ENCODE measurements at places on chromosomes 12 and 14.
A peak's percentile ranks its signal among the peaks of the same experiment; 100 is the strongest.

DNA sequence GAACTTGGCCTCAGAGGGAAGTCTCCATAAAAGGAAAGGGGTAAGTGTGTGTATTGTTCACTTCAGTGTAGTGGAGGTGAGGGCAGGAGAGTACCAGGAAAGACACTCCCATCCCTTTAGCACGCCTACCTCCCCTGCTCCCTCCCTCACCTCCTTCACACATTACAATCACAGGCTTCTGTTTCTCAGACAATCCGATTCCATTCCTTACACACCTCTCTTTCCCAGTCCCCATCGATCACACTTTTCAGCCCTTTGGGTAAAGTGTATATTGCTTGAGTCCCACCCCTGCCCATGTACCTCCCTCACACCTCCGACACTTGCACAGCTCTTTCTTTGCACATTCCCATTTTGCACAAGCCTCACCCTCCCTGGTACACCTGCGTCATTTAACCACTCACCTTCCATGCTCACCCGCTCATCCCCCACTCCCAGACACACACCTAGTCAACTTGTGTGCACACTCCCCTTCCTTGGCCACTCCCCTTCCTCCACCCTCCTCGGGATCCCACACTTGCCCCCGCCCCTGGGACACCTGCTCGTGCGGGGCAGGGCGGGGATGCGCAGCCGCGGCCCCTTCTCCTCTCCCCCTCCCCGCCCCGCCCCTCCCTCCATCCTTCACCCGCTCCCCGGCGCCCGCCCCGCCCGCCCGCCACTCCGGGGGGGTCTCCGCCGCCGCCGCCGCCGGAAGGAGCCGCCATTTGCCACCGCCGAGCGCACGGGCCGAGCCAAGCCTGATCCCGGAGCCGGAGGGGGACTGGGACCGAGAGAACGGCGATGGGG, at the start of gene MARCHF9:
MARCHF9 (plus strand) TSS at position 693 of the 783 bp plus-strand sequence. CDS start 426 bp downstream, outside the sequence.
- DNase-seq, result no peak

DNA sequence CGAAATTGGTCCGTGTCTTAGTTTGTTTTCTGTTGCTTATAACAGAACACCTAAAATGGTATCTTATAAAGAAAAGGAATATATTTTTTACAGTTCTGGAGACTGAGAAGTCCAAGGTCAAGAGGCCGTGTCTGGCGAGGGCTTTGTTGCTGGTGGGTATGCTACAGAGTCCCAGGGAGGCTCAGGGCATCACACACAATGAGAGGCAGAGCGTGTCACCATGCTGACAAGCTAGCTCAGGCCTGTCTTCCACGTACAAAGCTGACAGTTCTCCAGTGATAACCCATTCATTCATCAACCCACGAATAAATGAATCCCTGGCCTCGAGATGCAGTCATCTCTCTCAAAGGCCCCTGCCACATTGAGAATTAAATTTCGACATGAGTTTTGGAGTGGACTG, 56.7 kb upstream of the AEBP2 start:
- no peak for DNase-seq

DNA sequence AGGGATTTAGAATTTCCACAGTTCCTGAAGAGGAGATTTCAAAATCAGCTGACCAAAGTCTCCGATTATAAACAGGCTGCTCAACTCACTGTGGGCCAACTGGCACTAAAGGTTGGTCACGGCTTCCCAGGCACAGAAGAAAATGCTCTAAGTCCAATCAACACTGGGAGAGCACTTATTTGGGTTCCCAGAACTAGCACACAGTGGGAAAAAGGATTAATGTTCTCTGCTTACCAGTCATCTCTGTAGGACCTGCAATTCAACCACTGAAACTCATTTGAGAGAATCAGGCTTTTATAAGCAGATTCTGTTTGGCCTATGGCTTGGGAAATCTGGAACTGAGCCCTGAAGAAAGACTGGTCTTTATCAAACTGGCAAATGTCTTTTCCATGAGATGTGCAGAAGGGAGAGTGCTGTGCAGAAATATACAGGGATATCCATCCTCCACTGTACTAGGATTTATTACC, 49.4 kb downstream of the ABCC9 start:
- peak; percentile 61 for DNase-seq

GRCh38 chr12:124902916-124903315, 11.5 kb downstream of the UBC start:
- DNase-seq, result no peak

- no peak for DNase-seq
These were observed 55.3 kb downstream of the ELK3 start for GRCh38 chr12:96249196-96250118.

- DNase-seq, result no peak
These were observed 48.2 kb upstream of the VSX2 start for GRCh38 chr14:74190927-74191575.

Measured in right atrium auricular region (tissue), 2 donors.